Metanephros (tissue), 2 donors: ENCODE measurements at places on chromosomes 4 and X. TPM values are rescaled to one million over a fixed set of nuclear protein-coding genes. Genes with fewer than 3 reads are reported as not detected.

Gene RBM3
- 138 TPM for total RNA-seq

Gene PLXNB3
- 2.5 TPM for total RNA-seq

Gene SOX3
- total RNA-seq: not detected

Gene GALNTL6
- 1.9 TPM for total RNA-seq

Gene NUDT11
- 7.1 TPM for total RNA-seq

Gene PLAC8
- 8.3 TPM for total RNA-seq

Gene LDB2
- 225 TPM for total RNA-seq

Gene AREG
- 0.29 TPM for total RNA-seq

Gene NUP62CL
- 15.8 TPM for total RNA-seq

Gene MMRN1
- total RNA-seq: 5.1 TPM

Gene ZCCHC13
- total RNA-seq: not detected

Gene SMIM10L2A
- total RNA-seq: 4.8 TPM

Gene DSPP
- not detected for total RNA-seq

Gene CT45A2
- not detected for total RNA-seq

Gene SLC4A4
- 63.1 TPM for total RNA-seq

Gene SORCS2
- 7.1 TPM for total RNA-seq

Gene ESX1
- not detected for total RNA-seq

Gene CT83
- total RNA-seq: not detected

Gene RPL9
- 1,202 TPM for total RNA-seq

Gene CWH43
- 12.3 TPM for total RNA-seq

Gene ART3
- total RNA-seq: 13.8 TPM

Gene PNMA6A
- 6.7 TPM for total RNA-seq

Gene ASMT
- total RNA-seq: not detected

Gene TNIP3
- total RNA-seq: 1.5 TPM

Gene MAPK10
- 155 TPM for total RNA-seq

Gene RAB33A
- 1.3 TPM for total RNA-seq

Gene TMEM47
- total RNA-seq: 44.8 TPM

Gene NPNT
- 101 TPM for total RNA-seq
